Neuronal stem cell (in vitro differentiated cells): ENCODE measurements at places on chromosomes 6 and 20.

- DNase-seq = peak; percentile 73
These were observed 47.2 kb downstream of the FOXF2 start for GRCh38 chr6:1436334-1437306.

- DNase-seq = no peak
These were observed 214.9 kb downstream of the LY86 start for GRCh38 chr6:6803180-6803977.

- no peak for DNase-seq
These were observed 5.9 kb downstream of the TMEM239 start for GRCh38 chr20:2822073-2822472.

DNA sequence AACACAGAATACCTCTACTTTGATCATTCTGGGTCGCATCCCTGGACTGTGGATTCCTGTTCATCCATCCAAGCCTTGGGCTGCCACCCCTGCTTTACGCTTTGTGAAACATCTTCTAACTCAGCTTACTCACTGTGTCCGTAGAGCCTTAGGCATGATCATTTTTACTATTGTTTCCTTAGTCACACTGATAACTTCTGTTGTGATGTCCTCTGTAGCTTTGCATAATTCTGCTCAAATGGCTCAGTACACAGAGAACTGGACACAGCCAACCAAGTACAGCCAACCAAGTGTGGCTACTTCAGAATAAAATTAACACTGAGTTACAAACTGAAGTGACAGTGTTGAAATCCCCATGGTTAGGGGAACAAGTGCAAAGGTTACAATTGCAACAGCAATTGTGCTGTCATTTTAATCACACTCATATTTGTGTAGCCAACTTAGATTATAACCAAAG, 8.6 kb upstream of the FKBP1A start:
- no peak for DNase-seq

- no peak for DNase-seq
These were observed 1.4 kb downstream of the TMEM170B start for GRCh38 chr6:11538819-11539468.

DNA sequence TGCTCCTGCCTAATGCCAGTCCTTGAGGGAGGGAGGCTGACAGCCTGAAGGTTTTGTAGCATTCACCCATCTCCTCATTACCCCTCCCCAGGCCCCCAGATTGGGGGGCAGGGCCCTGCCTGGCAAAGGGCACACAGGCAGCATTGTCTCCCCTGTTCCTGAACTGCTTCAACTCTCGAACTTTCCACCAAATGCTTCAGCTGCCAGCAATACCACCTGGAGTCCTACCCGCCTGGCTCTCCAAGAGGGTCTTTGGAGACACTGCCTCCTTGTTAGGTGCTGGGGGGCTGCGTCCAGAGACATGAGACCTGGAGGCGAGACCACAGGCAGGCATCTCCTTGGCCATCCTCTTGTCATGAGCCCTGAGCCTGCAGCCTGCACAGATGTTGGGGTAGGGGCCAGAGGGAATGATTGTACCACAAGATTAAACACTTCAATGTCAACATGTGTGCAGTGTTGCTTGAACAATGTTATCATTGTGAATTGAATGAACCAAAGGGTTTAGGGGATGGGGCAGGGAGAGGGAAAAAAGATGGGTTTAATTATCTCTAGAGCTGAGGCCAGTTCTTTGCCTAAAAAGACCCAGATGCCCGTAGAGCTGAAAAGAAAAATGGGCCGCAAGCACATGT, 25.0 kb downstream of the BMP7 start:
- no peak for DNase-seq

DNA sequence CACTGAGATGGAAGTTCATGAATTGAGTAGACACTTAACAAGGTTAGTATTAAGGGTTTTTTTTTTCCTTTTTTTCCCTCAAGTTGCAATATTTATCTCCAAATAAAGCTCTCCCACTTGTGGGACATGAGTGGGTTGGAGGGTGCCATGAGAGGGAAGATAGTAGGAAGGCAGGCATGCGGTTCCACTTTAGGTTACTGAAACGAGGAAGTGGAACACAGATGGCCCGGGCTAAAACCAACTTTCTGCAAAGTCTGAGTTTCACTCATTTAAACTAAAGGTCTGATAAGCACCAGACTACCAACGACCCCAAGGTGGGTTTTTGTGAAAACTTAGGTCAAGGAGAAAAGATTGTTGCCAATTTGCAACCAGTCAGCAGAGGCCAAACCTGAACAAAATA, 42.2 kb downstream of the TBC1D7 start:
- DNase-seq = no peak

GRCh38 chr6:61622601-61623000, 663.4 kb downstream of the KHDRBS2 start:
- no peak for DNase-seq

DNA sequence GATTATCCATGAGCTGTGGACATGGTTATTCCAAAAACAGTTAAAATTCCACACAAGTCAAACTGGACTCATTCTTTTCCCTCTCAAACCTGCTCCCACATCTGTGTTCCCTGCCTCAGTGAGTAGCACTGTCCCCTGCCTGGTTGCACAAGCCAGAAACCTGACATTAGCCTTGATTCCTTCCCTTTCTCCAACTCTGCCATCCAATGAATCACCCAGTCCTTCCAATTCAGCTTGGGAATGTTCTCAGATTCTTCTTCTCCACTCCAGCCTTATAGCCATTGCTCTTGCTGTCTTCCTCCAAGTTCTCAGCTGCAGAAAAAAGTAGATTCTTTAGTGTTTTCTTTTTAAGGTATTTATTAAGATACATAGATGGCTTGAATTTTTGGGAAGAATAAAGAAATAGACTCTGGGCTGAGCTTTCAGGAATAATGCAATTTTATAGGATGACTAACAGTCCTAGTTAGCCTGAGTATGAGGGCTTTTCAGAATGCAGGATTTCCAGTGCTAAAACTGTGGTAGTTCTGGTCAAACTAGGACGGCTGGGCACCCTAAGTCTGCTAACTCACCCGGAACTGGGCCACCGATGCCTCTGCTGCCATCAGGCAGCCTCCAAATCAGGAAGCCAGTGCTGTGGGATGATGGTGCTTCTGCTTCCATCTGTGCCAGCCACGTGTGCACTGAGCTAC, 18.2 kb upstream of the SASH1 start:
- no peak for DNase-seq
